ENCODE measurements at places on chromosomes 3 and 15.
A peak's percentile ranks its signal among the peaks of the same experiment; 100 is the strongest.

- DNase-seq = no peak
These were observed 604.9 kb upstream of the CFAP20DC start for GRCh38 chr3:59654480-59655417.

DNA sequence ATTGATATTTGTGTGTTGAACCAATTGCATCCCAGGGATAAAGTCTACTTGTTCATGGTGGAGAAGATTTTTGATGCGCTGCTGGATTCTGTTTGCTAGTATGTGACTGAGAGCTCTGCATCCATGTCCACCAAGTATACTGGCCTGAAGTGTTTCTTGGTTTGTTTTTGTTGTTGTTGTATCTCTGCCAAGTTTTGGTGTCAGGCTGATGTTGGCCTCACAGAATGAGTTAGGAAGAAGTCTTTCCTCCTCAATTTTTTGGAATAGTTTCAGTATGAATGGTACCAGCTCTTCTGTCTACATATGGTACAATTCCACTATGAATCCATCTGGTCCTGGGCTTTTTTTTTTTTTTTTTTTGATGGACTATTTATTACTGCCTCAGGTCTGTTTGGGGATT is 50.9 kb upstream of the OSTN start:
- peak; percentile 17 for DNase-seq

DNA sequence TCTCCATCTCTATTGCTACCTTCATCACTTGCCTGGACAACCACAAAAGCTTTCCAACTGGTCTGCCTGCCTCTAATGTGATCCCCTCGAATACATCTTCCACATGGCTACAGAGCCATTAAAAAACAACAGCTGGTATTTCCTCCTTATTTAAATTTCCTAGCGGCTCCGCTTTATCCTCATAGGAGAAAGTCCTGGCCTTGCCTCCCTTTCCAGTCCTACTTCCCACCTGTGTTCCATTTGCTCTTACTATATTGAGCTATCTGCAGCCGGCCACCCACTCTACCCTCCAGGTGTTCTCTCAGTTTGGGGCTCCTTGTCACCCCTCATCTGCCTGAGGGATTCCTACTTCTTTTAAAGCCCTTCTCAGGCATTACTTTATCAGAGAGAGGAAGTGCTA is 49.7 kb upstream of the TSPAN3 start:
- DNase-seq = no peak

DNA sequence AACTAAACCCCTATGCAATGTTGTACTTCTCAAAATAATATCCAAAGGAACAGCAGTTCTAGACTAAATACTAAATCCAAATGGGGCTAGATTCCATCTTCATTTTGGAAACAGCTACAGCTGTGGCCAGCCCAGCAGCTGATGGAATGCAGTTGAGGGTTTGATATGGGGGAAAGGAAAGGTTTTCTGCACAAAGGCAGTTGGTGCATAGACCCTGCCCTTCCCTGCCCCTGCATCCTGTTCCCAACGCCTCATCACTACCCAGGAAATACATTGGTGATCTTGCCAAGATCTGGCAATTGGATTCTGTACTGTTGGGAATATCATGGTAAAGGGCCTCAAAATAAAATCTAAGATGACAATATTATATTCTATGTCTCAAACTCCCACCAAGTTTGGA is 43.9 kb downstream of the DTWD1 start:
- DNase-seq = no peak

DNA sequence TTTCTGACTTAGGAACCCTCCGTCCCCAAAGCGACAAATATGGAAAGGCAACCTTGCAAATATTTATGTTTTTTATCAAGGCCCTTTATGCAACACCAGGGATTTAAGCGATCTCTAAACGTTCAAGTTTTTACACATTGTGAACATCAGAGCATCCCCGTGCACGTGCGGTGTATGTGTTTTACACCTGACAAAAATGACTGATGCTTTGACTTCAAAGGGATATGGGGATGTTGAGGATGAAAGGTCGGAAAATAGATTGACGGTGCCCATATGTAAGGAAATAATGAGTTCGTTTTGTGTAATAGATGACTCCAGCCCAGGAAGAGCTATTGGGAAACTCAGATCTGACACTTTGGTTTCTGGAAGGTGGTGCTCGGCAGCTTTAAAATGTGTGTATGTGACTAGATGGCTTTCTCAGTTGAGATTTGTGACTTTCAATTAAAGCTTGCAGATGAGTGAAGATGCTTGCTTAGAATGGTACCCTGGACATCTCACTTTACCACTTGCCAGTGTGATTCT is 866 bp downstream of the SLC49A4 start:
- no peak for DNase-seq

- no peak for DNase-seq
These were observed 6.6 kb upstream of the SH3BP5 start for GRCh38 chr3:15339001-15339400.
